ENCODE measurements at places on chromosomes 11 and 22.

- DNase-seq: no peak
Measured at GRCh38 chr11:16942342-16942741, 71.9 kb downstream of the PLEKHA7 start.

DNA sequence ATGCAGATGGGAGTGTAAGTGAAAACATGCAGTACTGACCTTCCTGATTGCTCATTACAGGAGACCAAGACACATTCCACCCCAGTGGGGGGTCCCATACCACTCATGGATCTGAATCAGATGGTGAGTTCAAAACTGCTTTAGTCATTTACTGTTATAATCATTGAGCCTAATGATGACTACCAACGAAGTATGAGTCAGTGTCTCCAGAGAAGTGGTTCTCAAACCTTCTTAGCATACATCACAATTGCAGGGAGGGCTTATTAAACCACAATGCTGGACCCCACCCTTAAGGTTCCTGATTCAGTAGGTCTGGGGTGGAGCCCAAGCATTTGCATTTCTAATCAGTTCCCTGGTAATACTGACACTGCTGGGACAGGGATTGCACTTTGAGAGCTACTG is 75.8 kb downstream of the CD44 start:
- peak; percentile 88 for DNase-seq

GRCh38 chr22:19287889-19288288 is 3.6 kb downstream of the CLTCL1 start:
- no peak for DNase-seq

DNA sequence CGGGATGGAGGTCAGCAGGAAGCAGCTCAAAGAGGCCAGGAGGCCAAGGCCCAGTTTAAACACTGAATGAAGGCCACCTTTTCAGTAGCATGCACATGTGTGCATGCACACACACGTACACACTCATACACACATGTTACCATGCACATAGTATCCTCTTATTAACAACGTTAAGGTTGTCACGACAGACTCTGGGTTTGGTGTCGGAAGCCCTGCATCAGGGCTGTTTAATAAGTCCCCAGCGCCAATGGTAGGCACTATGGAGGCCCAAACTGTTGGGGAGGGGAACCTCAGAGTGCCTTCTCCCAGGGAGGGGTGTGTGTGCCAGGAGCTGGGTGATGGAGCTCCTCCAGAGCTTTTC is 39.5 kb upstream of the ADA2 start:
- DNase-seq: no peak

DNA sequence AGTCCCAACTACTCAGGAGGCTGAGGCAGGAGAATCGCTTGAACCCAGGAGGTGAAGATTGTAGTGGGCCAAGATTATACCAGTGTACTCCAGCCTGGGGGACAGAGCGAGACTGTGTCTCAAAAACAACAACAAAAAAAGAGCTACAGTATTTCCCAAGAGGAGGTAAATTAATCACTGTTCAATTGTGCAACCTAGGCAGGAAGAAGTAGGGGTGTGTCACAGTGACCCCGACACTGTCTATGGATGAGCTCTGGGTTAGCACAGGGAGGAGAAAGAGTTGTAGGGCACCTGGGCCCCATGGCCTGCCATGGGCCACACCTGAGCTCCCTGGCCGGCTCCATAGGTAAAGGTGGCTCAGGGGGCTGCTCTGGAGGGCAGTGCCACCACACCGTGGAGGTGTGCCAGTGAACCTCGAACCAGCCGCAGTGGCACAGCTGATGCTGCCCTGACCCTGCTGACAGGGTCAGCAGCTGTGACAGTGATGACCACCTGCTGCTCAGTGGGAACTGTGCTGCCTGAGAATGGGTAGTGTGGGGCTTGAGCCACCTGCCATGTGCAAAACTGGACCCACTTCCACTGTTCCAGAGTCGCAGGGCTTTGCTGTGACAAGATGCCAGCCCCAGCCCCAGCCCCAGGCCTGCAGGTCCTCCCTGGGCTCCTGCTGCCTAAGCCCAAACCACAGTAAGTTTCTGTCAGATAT is 84.0 kb upstream of the PITPNB start:
- DNase-seq: peak; percentile 6

GRCh38 chr22:41030891-41031290 is 61.5 kb upstream of the EP300 start:
- no peak for DNase-seq

DNA sequence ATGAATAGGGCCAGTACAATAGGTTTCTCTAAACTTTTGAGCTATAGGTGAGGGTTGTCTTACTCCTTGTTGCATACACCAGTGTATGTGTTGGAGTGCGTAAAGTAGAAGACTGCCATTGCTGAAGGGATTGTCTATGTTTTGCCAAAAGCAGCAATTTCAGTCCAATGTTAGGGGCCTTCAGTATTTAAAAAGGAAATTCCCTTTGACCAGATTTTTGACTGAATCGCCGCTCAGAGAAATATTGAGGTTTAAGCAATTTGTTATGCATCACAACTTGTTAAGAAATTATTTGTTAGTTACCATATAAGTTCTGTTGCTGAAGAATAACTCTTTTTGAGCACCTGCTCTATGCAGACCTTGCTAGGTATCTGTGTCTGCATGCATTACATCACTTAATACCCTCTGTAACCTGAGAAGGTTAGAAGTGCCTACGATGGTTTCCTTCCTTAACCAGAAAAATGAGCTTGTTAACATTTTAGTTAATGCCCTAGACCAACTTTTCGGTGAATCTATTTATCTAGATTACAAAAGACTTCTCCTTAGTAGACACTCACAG is 33.9 kb downstream of the MMP20 start:
- DNase-seq: no peak

GRCh38 chr11:120775986-120776951 is 247.6 kb upstream of the TBCEL start:
- no peak for DNase-seq

DNA sequence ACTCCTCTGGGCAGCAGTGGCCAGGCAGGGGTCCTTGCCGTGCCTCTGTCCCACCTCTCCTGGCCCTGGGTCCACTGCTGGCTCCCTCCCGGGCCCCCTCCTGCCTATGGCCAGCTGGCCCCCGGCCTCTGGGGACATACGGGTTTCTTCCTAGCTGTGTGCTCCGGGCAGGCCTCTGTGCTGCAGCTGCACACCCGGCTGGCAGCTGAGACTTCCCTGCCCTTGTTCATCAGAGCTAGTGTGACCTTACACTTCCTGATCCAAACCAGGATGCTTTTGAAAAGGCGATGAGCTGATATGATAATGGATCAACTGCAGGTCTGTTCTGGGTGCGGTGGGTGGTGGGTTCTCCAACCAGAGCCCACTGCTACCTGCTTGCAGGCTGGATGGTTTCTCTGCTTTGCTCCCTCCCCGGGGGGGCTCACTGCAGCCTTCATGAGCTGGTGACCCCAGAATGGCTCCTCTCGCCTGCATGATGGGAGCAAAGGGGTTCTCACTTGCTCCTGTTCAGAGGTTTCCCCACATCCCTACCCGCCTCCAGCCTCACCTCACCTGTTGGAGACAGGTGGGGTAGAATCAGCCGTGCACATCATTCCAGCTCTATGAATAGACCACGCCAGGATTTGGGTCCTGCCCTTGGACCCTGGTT is 13.3 kb downstream of the B3GAT1 start:
- no peak for DNase-seq

GRCh38 chr22:26389125-26389524 is 39.9 kb upstream of the ASPHD2 start:
- DNase-seq: no peak

DNA sequence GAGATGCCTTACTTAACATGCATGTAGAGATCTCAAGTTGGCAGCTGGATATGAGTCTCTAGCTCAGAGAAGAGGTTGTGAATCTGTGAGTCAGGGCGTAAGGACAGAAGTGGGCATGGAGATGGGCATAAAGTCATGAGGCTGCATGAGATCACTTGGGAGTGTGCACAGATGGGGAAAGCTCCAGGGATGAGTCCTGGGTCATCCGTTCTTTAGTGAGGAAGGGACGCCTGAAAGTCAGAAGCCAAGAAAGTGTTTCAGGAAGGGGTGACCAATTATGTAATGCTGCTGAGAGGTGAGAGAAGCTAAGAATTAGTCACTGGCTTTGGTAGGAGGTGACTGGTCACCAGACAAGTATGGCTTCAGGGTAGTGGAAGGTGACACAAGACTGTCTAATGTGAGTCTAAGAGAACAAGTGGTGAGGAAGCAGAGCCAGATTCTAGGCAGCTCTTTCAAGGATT is 6.7 kb downstream of the ACP2 start:
- peak; percentile 96 for DNase-seq

GRCh38 chr22:19535001-19535400 is 10.8 kb upstream of the CLDN5 start:
- no peak for DNase-seq

- DNase-seq: no peak
Measured at GRCh38 chr11:76147106-76147740, 59.1 kb downstream of the WNT11 start.

GRCh38 chr11:12331239-12331874 is 46.0 kb upstream of the PARVA start:
- peak; percentile 77 for DNase-seq

All from suppressor macrophage treated with lipopolysaccharide for 4 hours (primary cell).